ENCODE measurements at places on chromosomes 6 and 20.

GRCh38 chr6:2931970-2932748 is 29.1 kb upstream of the SERPINB9 start:
- peak; percentile 81 for DNase-seq

GRCh38 chr20:54085910-54086309 is 15.5 kb upstream of the BCAS1 start:
- DNase-seq: no peak

DNA sequence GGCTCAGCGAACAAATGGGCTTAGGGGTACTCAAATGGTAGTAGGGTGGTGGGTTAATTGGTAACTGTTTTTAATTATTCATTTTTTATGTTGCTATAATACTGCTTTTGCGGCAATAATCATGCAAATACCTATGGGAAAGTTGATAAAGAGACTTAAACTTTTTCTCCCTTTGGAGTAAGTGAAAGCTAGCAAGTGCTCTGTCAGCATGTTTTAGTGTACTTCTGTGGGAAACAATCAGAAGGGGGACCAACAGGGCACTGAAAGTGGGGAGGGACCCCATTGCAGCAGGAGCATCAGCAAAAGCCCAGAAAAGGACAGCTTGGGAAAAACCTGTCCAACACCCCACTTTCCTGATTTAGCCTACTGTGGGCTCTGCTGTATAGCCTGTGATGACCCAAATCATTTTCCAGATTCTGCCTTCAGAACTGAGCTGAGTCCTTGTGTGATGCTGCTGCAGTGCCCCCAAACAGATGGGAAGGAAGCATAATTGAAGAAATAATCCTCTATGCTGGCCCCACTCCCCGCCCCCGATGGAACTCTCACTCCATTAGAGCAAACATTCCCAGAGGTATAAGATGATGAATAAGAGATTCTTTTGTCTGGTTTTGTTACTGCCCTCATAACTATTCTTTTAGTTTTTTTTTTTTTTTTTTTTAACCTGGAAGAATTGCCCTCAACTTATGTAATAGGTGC is 322.8 kb downstream of the CD83 start:
- no peak for DNase-seq

DNA sequence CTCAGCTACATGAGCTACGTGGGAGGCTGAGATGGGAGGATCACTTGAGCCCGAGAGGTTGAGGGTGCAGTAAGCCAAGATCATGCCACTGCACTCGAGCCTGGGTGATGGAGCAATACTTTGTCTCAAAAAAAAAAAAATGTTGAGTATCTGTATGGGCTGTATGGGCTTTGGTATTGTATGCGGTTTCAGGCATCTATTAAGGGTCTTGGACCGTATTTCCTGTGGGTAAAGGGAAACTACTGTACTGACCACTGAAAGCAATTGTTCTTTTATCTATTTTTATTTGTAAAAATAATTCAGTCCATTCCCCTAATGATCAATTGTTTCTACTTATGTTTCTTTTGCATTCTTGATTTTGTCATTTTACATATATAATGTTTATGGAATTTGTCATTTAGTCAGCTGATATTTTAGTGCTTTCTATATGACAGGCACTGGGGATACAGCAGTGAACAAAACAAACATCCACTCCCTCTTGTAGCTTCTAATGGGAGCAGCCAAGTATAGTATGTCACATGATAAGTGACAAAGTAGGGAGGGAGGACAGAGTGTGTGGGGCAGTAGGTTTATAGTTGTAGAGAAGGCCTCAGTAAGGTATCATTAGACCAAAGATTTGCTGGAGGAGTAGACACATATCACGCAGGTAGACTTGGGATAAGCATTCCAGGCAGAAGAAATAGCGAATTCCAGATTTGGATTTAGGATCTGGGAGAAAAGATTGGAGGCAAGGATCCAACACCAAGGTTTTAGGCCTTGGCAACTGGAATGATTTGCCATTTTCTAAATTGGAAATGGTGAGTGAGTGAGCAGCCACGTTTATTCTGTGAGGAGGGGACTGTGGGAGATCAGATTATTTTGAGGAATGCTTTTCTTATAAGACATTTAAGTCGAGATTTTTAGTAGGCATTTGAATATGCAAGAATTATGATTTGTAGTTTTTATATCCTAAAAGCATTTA is 6.0 kb downstream of the PCMT1 start:
- no peak for DNase-seq

GRCh38 chr6:54403096-54403495 is 94.9 kb downstream of the TINAG start:
- DNase-seq: no peak

- no peak for DNase-seq
Observed at GRCh38 chr6:33803571-33804053, at the start of gene MLN. Gene MLN, minus strand, starts transcription at chr6:33804003. Its CDS starts 2,840 bp downstream, at chr6:33801163.

DNA sequence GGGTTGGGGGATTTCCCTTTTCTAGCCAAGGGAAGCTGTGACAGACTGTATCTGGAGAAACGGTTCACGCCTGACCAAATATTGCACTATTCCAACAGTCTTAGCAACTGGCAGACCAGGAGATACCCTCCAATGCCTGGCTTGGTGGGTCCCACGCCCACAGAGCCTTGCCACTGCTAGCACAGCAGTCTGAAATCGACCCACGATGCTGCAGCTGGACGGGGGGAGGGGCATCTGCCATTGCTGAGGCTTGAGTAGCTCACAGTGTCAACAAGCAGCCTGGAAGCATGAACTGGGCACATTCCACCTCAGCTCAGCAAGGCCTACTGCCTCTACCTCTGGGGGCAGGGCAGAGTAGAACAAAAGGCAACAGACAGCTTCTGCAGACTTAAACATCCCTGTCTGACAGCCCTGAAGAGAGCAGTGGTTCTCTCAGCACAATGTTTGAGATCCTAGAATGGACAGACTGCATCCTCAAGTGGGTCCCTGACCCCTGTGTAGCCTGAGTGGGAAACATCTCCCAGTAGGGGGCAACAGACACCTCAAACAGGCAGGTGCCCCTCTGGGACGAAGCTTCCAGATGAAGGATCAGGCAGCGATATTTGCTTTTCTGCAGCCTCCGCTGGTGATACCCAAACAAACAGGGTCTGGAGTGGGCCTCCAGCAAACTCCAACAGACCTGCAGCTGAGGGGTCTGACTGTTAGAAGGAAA is 89.9 kb upstream of the ECI2 start:
- no peak for DNase-seq

GRCh38 chr6:98635191-98635590 is 199.2 kb upstream of the POU3F2 start:
- no peak for DNase-seq

DNA sequence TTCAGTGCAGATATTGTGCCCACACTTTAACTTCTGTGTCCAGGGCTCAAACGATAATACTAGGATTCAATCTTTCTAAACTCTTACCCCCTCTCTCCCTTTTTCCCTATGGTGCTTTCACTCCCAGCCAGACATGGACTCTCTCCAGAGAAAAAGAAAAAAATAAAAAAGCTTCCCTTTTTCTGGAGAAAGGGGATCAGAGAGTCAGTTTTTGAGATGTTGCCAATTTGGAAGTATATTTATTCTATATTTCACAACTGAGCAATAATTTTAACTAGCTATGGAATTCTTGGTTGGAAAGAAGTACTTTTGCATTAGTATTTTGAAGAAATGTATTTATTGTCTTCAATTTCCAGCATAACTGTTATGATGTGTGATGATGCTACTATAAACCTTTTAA is 72.2 kb upstream of the ZFP64 start:
- DNase-seq: no peak

GRCh38 chr6:166318227-166318626 is 10.0 kb upstream of the PRR18 start:
- no peak for DNase-seq

GRCh38 chr20:44662261-44662660 is 10.8 kb upstream of the ADA start:
- no peak for DNase-seq

DNA sequence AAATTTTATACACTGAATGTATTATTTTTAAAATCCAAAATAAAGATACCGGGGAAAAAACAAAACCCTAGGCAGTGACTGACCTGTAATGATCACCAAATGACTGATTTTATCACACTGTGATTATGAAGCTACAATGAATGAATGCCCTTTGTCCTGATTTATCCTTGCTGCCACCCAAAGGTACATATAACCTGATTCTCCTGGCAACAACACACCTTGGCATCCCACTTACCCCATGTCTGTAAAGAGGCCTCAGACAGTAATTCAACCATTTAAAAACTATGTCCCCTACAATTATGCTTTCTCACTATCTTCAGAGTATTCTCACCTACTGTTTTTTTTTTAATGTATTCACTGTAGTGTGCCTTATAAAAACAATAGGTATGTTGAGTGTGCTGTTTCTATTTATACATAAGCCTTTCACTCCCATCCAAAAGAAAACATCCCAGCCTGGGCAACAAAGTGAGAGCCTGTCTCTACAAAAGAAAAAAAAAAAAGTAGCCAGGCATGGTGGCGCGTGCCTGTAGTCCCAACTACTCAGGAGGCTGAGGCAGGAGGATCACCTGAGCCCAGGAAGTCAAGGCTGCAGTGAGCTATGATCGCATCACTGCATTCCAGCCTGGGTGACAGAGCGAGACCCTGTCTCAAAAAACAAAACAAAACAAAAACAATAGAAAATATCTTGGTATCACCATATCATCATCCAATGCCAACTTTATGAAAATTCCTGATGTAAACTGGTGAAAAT is 21.7 kb downstream of the B4GALT5 start:
- no peak for DNase-seq

DNA sequence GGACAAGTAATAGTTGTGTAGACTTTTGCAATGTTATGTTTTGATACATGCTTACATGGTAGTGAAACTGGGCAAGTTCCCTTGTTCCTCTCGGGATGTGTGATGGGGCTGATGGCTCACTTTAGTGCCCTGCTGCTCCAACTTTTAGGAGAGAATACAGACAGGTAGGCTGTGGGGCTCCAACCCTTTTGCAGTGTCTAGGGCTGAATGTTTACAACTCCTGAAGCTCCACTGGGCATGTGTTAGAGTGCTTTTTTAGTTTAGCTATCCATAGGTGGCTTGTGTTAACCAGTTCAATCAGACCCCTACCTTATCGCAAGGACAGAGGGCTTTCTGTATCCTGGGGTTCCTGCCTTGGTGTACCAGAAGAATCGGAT is 33.8 kb downstream of the SERPINB6 start:
- DNase-seq: no peak

- no peak for DNase-seq
Observed at GRCh38 chr6:1406306-1407072, 17.1 kb downstream of the FOXF2 start.

- no peak for DNase-seq
Observed at GRCh38 chr6:98840996-98841513, 6.7 kb downstream of the POU3F2 start.

DNA sequence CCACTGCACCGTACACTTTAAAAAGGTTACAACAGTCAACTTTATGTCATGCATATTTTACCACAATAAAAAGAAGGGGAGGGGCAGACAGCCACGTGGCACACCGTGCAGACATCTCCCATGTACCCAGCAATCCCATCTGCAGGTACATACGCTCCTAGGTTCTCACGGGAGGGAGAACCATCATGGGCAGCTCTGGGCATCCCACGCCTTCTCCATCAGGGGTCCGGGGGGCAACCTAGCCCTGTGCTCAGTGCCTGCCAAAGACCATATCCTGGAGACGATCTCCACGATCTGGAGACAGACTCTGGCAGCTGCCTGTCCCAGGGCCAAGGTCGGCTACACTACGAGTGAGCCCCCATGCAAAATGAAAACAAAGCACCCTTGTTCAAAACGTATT is 2.5 kb upstream of the BNIP5 start:
- no peak for DNase-seq

DNA sequence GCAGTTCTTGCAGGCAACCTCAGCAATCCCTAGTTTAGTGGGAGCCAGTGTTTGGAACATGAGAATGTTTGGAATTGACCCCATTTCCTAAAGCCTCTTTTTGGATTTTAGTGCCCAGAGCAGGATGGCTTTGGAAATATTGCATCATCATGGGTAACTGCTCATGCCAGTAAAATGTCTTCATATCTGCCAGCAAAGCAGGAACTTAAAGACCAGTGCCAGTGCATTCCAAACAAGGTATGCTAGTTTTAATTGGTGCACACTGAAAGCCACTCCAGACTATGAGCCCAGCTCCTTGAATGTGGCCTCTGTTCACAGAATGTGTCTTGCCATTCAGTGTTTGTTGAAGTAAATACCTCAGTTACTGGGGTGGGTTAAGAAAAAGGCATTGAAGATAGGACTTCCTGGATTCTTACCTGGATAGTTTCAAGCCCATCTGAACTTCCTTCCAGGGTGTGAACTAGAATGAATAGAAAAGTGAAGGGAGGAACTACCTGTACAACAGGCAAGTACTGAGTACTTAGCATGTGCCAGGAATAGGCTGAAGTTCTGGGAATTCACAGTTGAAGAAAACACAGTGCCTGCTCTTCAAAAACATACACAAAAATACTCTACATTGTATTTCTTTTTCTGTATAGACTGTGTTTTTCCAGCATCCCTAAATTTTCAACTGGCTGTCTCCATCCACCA is 70.5 kb downstream of the COL19A1 start:
- no peak for DNase-seq

- no peak for DNase-seq
Observed at GRCh38 chr6:169253337-169254238, at the start of gene THBS2. Gene THBS2, minus strand, starts transcription at chr6:169253846. Its CDS starts 3,062 bp downstream, at chr6:169250784.

DNA sequence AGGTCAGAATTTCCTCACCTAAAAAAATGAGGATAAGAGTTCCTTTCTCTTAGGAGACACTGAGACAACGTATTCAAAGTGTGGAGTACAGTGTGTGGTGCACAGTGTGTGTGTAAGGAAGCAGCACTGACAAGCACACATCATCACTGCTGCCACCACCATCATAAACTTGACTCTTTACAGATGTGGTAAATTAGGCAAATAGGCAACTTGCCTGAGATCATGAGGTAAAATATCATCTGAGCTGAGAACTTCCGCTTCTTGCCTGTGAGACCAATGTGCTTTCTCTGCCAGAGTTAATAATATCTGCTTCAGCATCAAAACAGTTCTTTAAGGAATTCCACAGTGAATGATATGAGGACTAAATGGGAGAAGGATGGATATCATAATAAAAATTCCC is 52.7 kb downstream of the LYRM4 start:
- DNase-seq: no peak

- no peak for DNase-seq
Observed at GRCh38 chr20:32675223-32675975, 1.7 kb upstream of the C20orf203 start.

DNA sequence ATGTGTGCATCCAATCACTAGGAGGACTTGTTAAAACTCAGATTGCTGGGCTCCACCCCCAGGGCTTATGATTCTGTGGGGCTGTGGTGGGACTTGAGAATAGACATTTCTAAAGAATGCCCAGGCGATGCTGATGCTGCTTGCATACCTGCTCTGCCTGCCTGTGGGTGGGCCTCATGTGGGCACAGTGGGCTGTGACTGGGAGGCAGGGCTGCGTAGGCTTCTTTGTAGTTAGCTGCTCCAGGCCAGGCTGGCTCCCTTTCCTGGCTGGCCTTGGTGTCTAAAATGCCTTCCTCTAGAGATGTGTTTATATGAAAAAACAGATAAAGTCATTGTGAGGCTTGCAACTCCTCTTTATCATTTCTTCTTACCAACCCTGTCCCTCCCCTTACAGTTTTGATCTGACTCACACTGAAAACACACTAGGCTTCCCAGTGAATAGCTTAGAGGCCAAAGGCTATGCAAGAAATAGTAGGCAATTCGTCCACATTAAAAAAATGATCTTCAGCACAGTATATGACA is 495.5 kb upstream of the MAP3K7 start:
- no peak for DNase-seq

All from activated T-cell treated with anti-CD3 and anti-CD28 coated beads for 4 hours (primary cell).